Mesendoderm (in vitro differentiated cells): ENCODE measurements at places on chromosomes 12 and 14.

DNA sequence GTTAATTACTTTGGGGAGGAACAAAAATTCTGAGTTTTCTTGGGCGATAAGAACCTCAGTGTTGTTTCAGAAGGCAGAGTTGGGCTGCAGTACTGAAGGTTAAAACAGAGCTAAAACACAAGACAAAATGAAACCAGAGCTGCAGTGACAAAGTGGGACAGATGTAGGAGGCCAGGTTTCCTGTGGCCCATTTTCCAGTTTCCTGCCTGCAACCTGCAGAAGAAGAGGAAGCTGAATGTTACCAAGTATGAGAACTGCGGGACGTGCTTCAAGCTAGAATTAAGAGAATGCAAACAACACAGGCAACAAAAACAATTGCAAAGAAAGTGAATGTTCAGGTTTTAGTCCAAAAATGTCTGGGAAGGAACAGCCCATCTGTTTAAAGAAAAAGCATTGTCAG lies 17.8 kb downstream of the ELK3 start:
- no peak overlapping the region for H3K27ac ChIP-seq
- H3K4me1 ChIP-seq: peaks cover 2% of the 10 kb centered on the region
- no peaks in the 10 kb centered on the region for H3K27me3 ChIP-seq
- no peaks in the 10 kb centered on the region for H3K36me3 ChIP-seq
- no peak overlapping the region for H3K4me3 ChIP-seq
- no peak for DNase-seq

DNA sequence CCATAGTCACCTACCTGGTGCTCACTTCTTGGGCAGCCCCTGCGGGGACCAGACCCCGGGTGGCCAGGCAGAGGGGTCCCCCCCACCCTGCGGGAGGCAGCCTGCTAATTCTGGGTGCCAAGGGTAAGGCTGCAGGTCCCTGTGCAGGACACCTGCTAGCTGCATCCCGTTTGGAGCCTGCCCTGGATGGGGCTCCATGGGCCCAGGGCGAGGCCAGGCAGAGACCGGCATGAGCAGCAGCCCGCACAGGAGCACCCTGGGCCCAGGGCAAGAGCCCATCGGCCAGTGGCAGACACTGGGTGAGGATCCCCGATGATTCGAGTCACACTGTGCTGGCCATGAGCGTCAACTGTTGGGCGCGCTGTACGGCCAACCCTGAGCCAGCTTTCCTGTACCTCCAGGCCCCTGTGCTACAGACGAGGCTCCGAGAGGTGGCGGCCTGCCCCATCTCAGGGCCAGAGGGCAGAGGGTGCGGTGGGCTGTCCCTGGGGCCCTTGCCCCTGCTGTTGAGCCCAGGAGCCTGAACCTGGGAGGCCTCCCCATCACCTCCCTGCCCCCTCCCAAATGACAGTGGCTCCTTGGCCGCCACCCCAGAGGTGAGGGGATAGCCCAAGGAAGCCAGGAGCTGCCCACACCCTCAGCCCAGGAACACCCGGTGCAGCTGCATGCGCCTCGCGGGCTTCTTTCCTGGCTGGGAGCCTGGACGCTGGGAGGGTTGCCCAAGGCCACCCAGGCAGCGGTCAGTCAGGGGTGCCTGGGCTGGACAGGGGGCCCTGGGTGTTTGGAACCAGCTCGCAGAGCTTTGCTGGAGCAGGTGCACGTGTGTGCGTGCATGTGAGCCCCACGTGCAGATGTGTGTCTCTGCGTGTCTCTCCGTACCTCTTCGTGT lies 47.7 kb downstream of the CYP46A1 start:
- DNase-seq: no peak
- no peak overlapping the region for H3K27ac ChIP-seq
- no peak overlapping the region for H3K4me3 ChIP-seq
- H3K4me1 ChIP-seq: peaks cover 2% of the 10 kb centered on the region
- no peaks in the 10 kb centered on the region for H3K36me3 ChIP-seq
- no peaks in the 10 kb centered on the region for H3K27me3 ChIP-seq

DNA sequence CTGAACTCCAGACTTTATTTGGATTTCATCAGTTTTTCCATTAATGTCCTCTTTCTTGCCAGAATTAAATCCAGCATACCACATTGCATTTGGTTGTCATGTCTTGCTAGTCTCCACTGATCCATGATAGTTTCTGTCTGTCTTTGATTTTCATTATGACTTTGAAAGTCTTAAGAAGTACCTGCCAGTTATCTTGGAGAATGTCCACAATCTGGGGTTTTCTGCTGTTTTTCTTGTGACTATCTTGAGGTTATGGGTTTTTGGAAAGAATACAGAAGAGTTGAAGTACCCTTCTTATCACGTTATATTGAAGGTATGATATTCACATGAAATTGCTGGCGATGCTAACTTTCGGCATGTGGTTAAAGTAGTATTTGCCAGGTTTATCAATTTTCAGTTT lies 282.3 kb upstream of the PRICKLE1 start:
- no peak overlapping the region for H3K27ac ChIP-seq
- no peaks in the 10 kb centered on the region for H3K4me1 ChIP-seq
- DNase-seq: no peak
- H3K4me3 ChIP-seq: no peak overlapping the region

- no peaks in the 10 kb centered on the region for H3K27me3 ChIP-seq
- no peaks in the 10 kb centered on the region for H3K36me3 ChIP-seq
- H3K27ac ChIP-seq: no peak overlapping the region
Measured at GRCh38 chr12:74914378-74914777, 295.3 kb downstream of the KCNC2 start.

DNA sequence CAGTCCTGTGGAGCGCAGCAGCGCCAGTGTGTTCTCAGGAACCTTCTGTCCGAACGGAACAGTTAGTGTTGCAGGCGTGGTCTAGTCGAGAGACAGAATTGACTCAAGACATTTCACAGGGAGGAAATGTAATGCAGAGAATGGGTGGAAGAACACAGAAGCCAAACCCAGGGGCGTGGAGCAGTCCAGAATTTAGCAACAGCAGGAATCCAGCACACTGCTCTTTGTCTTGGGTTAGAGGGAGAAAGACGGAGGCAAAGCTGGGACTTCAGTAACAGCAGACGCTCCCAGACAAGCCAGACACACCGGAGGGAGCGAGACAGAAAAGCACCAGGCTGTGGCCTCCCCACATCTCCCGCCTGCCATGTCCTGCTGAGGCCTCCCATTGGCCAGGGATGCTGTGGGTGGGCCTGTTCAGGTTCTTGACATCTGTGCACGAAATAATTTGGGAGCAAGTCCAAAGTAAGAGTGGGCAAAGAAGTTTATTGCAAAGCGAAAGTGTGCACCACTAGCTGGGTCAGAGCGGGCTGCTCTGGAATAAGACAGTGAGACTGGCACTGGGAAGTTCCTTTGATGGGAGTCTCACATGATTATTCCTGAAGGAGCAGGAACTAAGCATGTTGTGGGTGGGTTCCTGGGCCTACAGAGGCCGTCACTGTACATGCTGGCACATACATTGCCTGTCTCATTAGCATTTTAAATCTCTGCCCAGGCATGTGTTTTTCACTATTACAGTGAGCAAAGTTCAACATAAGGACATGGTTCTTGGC lies 339.3 kb upstream of the SFSWAP start:
- no peaks in the 10 kb centered on the region for H3K36me3 ChIP-seq
- no peak overlapping the region for H3K27ac ChIP-seq
- no peaks in the 10 kb centered on the region for H3K27me3 ChIP-seq

GRCh38 chr12:62581288-62582064 lies 114.8 kb downstream of the MON2 start:
- H3K27ac ChIP-seq: no peak overlapping the region
- H3K27me3 ChIP-seq: no peaks in the 10 kb centered on the region
- no peak overlapping the region for H3K4me3 ChIP-seq
- no peaks in the 10 kb centered on the region for H3K4me1 ChIP-seq

DNA sequence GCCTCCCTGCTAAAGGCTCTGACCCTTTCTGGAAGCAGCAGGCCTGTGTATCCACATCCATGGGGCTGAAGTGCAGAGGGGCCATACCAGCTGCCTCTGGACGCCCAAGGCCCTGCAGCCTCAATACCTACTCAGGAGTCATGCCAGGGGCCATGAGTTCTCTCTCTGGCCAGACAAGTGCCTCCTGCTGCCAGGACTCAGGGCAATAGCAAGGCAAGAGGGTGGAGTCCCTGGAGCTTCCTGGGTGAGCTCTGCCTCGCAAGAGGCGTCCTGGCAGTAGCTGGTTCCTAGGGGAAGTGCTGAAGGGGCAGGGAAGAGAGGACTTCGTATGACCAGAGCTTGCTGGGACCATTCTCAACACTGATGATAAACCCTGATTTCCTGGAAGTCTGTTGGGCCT lies 10.9 kb upstream of the ENDOU start:
- no peaks in the 10 kb centered on the region for H3K36me3 ChIP-seq
- peaks cover 6% of the 10 kb centered on the region for H3K4me1 ChIP-seq
- H3K4me3 ChIP-seq: no peak overlapping the region
- H3K27ac ChIP-seq: no peak overlapping the region
- no peak for DNase-seq

DNA sequence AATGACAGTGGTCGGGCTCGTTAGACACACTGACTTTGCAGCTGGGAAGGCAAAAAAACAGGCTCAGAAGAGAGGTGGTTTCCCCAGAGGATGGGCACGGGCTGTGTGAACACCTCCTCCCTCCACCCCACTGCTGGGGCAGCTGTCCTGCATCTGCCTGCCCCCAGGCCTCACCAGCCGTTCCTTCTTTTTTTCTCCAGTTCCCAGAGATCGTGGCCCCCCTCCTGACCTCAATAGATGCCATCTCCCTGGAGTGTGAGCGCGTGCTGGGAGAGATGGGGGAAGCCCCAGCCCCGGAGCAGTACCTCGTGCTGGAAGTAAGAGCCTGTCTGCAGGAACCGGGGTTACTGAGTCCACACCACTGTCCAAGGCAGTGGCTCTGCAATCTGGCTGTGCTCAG lies 17.4 kb downstream of the MVK start:
- H3K4me3 ChIP-seq: no peak overlapping the region
- H3K27me3 ChIP-seq: no peaks in the 10 kb centered on the region
- no peak overlapping the region for H3K27ac ChIP-seq
- H3K4me1 ChIP-seq: no peaks in the 10 kb centered on the region

- no peak for DNase-seq
- no peak overlapping the region for H3K4me3 ChIP-seq
- no peaks in the 10 kb centered on the region for H3K36me3 ChIP-seq
- H3K27ac ChIP-seq: no peak overlapping the region
- H3K27me3 ChIP-seq: no peaks in the 10 kb centered on the region
Measured at GRCh38 chr12:48901278-48901677, 24.0 kb downstream of the FKBP11 start.

GRCh38 chr12:129067491-129067890 lies 214.2 kb downstream of the GLT1D1 start:
- no peaks in the 10 kb centered on the region for H3K36me3 ChIP-seq
- no peaks in the 10 kb centered on the region for H3K4me1 ChIP-seq
- DNase-seq: peak; percentile 63
- H3K27me3 ChIP-seq: no peaks in the 10 kb centered on the region
